GM03348 (cell line): ENCODE measurements at places on chromosomes 5 and 9.
A peak's percentile ranks its signal among the peaks of the same experiment; 100 is the strongest.

DNA sequence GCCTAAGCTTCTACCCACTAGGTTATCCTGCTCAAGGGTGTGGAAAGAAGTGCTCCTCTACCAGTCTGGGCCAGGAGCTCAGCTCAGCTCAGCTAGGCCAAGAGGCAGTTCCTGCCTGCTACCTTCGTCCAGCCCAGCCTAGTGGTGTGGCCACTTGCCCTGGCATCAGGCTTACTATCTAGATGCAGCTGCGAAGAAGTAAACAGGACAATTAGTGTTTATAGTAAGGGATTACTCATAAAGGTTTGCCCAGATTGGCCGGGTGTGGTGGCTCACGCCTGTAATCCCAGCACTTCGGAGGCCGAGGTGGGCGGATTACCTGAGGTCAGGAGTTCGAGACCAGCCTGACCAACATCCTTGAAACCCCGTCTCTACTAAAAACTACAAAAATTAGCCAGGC is 12.8 kb upstream of the SPATA24 start:
- DNase-seq: no peak

DNA sequence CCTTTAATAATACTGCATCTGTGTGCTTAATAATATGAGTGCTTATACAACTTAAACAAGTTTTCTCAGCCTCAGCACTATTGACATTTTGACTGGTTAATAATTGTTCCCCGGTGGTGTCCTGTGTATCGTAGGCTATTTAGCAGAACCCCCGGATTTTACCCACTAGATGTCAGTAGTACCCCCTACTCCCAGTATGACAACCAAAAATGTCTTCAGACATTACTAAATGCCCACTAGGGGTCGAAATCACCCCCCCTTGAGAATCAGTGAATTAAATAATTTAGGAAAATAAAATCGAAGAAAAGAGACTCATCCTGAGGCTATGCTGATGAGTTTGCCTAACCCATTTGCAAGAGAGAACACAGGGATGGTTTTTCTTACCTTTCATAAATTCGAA is 166.3 kb downstream of the ATP10B start:
- DNase-seq: no peak

DNA sequence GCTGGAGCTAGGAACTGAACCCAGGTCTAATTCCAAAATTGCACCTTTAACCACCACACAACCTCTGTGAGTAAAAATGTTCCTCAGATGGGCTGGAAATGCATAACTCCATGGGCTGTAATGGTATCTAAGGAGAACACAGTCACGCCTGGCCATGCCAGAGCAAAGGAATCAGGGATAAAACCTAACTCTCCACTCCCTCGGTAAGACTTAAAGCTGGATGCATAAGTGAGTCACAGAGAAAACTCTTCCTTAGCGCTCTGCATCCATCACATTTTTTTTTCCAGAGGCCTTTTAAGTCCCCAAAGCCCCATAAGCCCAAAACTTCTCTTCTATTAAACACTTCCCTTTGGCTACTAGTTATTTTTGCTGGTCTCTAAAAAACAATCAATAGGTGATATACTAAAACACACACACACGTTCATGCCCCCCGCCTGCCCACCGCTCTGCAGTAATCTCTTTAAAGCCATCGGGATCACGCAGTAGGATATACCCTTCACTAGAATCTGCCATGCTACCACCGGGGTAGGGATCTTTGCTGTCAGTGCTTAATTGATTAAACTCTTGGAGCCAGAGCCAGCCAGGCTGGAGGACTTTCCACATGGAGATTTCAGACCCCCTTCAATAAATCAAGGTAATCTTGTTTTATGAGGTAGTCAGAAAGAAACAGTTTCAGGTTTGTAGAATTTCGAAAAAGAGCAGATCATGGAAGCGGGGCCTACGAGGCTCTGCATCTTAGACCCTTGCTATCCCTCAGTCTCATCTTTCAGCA is 212.9 kb downstream of the MAPKAP1 start:
- no peak for DNase-seq

DNA sequence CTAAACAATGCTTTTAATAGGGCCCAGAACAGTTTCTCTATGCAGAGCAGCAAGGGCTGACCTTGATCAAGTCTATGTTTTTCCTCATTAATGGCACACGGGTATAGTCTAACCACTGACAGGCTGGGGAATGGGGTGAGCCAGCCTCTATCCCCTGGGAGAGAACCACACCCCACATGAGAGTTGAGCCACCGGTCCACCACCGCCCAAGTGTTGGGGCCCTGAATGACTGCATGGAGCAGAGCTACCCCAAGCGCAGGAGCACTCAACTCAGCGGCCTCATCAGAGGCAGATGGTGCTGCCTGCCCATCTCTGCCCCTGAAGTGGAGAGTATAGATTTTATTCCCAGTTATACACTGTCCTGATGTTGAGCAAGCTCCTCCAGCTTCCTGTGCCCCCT is 247.9 kb upstream of the IRX1 start:
- DNase-seq: no peak

DNA sequence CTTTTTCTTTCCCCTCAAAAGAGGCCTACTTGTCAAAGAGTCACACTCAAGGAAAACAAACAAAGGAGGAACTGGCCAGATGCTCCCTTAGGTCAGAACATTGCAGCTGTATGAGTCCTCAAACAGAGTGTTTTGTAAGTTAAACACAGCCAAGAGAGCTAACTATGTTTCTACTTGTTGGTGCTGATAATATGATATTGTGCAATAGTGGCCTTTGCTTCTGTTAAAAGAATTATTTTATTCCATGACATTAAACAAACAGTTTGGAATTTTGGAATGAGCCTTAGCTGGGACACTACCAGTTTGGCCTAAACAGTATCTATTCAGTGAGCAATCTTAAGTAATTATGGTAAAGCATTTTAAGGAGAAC is 56.0 kb upstream of the TPD52L3 start:
- peak; percentile 78 for DNase-seq

GRCh38 chr5:21806271-21806670 is 1046.9 kb downstream of the CDH12 start:
- DNase-seq: no peak
